Chondrocyte (in vitro differentiated cells): ENCODE measurements at places on chromosomes 7 and 10. TPM values are rescaled to one million over a fixed set of nuclear protein-coding genes. Genes with fewer than 3 reads are reported as not detected.
A peak's percentile ranks its signal among the peaks of the same experiment; 100 is the strongest.

GTPBP10 gene
- 14.5 to 15.7 TPM (median 14.9 TPM) in 3 replicates for total RNA-seq

ARHGAP19 gene
- 2.5 to 3.3 TPM (median 2.6 TPM) in 3 replicates for total RNA-seq

EVX1 gene
- total RNA-seq, result not detected in 3 replicates

MET gene
- 22.0 to 25.1 TPM (median 23.6 TPM) in 3 replicates for total RNA-seq

CFTR gene
- total RNA-seq, result not detected in 3 replicates

ANKRD1 gene
- total RNA-seq, result 74.6 to 283 TPM (median 261 TPM) in 3 replicates

RASSF4 gene
- 24.6 to 37.8 TPM (median 35.9 TPM) in 3 replicates for total RNA-seq

SLC13A1 gene
- not detected in 3 replicates for total RNA-seq

SLC26A3 gene
- total RNA-seq, result not detected in 3 replicates

SFTPA1 gene
- total RNA-seq, result not detected in 3 replicates

CACNB2 gene
- 0.10 to 0.38 TPM (median 0.25 TPM) in 3 replicates for total RNA-seq

TUBAL3 gene
- not detected in 3 replicates for total RNA-seq

DNA sequence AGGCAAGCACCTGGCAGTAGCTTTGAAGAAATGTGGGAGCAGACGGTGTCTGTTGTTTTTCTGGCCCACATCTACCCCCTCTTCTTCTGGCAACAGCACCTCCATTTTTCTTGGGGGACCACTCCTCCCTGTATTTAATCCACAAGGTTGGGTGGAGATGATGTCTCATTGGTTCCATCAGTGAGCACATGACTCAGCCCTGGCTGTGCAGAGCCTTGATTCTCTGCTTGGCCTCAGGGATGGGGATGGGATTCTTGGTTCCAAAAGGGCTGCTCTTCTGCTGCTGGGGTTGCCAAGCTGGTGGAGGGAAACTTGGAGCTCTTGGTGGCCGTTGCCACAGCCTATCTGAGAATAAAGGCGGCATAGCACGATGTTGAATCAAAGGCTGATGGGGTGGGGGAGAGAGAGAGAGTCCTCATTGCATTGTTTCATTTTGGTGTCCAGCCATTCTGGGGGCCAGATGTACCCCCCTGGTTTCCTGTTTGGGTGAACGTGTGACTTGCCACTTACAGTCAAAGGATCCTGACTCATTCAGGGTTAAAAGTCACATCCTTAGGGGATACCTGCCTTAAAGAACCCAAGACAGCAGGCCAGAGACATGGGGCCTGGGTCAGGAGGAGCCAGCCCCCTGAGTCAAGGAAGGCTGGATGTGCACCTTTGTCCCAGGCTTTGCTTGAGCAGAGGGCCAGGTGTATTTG, 25.9 kb downstream of the GRK5 start:
- DNase-seq, result no peak

GRCh38 chr10:13352519-13352918, 4.4 kb upstream of the SEPHS1 start:
- no peak for DNase-seq

GRCh38 chr10:15035385-15036301, 8.1 kb upstream of the OLAH start:
- DNase-seq, result no peak

DNA sequence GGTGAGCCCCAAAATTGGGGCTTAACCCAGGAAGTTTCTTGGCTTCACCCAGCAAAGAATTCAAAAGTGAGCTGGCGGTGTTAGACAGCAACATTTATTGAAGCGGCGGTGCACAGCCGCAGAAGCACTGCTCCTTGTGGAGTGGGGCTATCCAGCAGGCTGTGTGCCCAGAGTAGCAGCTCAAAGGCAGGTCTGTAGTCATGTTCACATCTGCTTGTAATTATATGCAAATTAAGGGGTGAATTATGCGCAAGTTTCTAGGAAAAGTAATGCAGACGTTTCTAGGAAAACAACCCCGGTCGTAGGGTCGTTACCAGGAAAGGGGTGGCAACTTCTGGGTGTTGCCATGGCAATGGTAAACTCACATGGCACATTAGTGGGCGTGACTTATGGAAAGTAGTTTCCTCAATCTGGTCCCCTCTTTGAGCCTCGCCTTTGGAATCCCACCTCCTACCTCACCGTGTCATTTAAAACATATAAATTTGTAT, 13.7 kb upstream of the KBTBD2 start:
- DNase-seq, result no peak

GRCh38 chr7:28766359-28766758, 191.8 kb downstream of the TRIL start:
- no peak for DNase-seq

DNA sequence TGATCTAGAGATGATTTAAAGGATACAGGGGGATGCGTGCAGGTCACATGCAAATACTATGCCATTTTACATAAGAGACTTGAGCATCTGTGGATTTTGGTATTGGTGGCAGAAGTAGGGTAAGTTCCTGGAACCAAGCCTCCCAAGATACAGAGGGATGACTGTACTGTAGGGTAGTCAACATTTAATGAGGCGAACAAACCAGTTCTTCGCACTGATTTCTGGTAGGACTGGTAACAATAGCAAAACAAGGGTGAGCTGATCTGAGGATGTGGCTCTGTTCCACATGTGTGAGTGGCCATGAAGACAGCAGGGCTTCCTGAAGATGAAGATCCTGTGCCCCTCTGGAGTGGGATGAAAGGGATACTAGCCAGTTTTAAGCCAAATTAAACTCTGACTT, 36.3 kb downstream of the MKX start:
- no peak for DNase-seq

GRCh38 chr7:24982917-24983316, 2.9 kb upstream of the OSBPL3 start:
- DNase-seq, result no peak

- peak; percentile 64 for DNase-seq
Measured at GRCh38 chr7:157018997-157019608, 8.6 kb upstream of the MNX1 start.

GRCh38 chr10:30430544-30431298, 3.3 kb upstream of the MAP3K8 start:
- DNase-seq, result no peak

- no peak for DNase-seq
Measured at GRCh38 chr7:41970941-41971340, 266.1 kb downstream of the GLI3 start.

DNA sequence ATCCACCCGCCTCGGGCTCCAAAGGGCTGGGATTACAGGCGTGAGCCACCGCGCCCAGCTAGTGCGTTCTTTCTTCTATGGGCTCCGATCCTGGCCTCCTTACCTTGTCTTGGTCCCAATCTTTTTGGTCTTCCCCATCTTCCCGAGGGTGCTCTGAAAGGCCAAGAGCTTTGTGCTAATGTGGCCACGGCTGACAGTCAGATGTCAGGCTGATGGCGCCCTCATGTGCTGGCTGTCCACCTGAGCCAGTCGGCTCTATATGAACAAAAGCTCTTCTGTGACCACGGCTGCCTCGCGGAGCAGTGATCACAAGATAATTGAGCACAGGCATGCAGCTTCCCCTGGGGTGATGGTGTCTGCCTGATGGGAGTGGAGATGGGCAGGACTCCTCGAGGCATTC, 11.0 kb upstream of the AHCYL2 start:
- DNase-seq, result no peak

DNA sequence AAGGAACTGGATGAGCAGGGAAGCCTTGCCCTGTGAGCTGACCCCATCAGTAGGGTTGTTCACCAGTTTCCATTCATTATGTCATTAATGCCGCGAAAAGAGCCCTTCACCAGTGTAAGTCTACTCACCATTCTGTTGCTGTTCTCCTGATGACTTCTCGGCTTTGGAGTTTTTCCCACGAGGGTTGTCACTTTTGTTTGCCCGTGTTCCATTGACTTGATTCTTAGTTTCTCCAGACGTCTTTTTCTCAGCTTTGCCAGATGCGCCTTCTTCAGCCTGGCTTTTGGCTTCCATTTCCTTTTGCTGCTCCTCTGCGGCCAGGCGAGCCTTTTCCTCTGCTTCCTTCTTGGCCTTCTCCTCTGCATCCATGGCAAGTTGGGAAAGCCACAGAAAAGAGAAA, 128.8 kb downstream of the PPP1R17 start:
- DNase-seq, result no peak

DNA sequence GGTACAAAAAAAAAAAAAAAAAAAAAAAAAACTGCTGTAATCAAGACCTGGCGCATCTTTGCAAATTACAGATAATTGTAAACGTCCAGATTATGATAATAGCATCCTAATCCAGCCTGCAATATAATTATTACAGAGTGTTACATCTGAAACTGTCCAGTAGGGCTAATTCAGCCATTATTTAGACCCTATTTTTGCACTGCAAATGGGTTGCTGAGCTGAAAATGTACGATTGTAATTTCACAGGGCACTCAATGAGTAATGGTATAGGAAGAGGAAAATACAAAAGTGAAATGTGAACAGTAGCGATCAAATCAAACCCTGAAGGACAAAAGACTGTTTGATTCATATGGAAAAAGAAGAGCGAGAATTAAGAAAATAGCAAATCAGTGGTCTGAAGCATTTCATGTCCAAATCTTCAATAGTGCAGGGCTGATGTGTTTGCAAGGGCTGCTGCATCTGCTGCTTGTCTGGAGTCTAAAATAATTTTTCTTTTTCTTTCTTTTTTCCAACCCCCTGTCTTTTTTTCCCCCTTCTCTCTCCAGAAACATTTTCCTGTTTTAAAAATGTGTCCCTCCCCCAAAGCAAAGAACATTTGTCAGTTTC, 8.9 kb downstream of the DLX6 start:
- no peak for DNase-seq

GRCh38 chr10:80122110-80122710, 10.3 kb upstream of the PLAC9 start:
- DNase-seq, result no peak

DNA sequence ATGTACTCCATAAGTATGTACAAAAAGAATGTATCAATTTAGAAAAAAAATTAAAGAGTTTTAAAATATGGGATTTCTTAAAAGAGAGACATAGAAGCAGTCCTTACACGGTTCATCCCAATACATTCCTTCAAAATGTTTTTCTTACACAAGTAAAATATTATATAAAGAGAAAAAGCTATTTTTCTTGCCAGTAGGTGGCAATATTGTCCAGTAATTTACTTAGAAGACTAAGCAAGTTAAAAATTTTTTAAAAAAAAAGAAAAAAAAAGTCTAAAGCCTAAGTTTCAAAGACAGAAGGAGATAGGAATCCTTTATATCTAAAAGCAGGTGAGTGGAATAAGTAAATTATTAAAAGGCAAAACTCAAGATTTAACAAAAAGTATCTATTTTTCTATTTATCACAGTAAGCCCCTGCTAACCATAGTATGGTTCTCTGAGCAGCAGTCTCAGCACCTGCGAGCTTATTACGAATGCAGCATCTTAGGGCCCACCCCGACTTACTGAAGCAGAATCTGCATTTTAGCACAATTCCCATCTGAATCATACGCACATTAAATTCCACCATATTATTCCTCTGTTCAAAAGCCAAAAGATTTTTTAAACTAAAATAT, 240.6 kb downstream of the DGKI start:
- no peak for DNase-seq

- DNase-seq, result no peak
Measured at GRCh38 chr7:11404355-11404754, 427.6 kb downstream of the THSD7A start.

- DNase-seq, result no peak
Measured at GRCh38 chr7:90384433-90384832, 18.8 kb upstream of the CLDN12 start.

GRCh38 chr7:93146036-93146435, 2.1 kb downstream of the SAMD9L start:
- no peak for DNase-seq

DNA sequence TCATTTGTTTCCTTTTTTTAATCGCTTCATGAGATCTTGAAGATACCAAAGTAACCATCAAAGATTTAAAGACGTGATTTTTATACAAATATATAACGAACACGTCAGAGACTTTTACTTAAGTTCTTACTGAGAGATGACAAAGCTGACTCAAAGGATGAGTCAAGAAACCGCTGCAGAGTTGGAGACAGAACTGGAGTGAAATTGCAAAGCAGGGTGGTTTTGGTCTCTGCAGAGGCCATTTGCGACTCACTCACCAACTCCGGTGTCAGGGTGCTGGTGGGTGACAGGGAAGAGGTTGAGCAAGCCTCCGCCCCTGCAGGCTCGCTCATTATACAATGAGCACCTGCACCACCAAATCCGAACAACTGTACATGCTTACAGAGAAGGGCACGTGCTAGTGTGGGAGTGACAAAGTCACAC, 75.2 kb downstream of the DNAJB6 start:
- no peak for DNase-seq

- DNase-seq, result no peak
Measured at GRCh38 chr10:14524691-14525324, 194.1 kb upstream of the FRMD4A start.

DNA sequence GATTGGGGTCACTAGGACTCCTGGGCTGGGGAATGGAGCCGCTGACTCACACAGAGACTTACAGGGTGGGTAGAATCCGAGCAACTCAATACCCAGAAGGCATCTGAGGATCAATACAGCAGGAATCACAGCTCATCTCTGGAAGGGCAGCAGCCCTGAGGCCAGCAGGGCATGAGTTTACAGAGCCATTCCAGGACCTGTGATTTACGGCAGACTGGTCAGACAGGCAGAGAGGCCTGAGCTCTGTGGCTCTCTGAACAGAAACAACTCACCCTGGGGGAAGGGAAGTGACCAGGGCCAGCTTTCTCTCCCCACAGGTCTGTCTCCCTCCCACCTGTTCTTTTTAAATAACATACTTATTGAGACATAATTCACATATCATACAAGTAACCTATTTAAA, 88.2 kb upstream of the CXCL12 start:
- DNase-seq, result no peak

DNA sequence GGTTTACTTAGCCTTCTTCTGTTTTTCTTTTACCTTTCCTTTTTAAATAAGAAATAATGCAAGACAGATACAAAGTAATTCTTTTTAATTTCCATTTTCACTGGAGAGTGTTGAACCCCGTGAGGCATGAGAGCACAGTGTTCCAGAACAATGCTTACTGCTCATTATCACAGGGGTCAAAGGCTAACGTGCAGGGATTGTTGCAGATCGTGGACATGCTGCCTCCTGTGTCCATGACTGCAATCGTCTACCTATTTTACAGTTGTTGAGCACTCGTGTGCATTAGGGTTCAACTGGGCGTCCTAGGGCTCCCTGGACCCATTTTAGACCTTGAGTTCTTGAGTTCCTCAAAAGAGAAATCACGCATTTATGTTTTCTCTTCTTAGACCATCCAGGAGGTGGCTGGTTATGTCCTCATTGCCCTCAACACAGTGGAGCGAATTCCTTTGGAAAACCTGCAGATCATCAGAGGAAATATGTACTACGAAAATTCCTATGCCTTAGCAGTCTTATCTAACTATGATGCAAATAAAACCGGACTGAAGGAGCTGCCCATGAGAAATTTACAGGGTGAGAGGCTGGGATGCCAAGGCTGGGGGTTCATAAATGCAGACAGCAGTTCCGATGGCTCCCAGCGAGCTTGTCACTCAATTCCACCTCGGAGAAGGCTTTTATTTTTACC, 124.2 kb downstream of the EGFR start:
- DNase-seq, result no peak

DNA sequence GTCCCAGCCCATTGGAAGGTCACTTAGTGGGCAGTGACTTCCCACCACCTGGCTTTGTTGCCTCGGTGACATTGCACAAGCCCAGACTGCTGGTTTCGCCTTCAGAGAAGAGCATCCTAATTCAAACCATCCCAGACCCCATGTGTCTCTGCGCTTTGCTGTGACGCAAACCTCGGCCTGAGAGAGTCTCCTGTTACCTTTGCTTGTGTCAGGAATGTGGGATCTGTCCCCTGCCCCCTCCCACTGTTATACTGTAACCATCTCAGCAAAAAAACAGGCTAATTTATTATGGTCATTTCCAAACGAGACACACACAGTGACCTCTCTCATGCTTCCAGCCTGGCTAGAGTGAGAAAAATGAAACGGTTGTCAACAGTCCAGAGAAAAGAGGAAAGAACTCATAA, 25.0 kb upstream of the AQP1 start:
- no peak for DNase-seq

- DNase-seq, result no peak
Measured at GRCh38 chr7:78326189-78326588, 527.6 kb downstream of the PHTF2 start.

- no peak for DNase-seq
Measured at GRCh38 chr7:120055300-120055699, 217.7 kb upstream of the KCND2 start.
